Type B pancreatic cell (in vitro differentiated cells): ENCODE measurements at places on chromosomes 7 and 10.

GRCh38 chr10:76961841-76962240 lies 675.8 kb downstream of the KCNMA1 start:
- no peak for DNase-seq

DNA sequence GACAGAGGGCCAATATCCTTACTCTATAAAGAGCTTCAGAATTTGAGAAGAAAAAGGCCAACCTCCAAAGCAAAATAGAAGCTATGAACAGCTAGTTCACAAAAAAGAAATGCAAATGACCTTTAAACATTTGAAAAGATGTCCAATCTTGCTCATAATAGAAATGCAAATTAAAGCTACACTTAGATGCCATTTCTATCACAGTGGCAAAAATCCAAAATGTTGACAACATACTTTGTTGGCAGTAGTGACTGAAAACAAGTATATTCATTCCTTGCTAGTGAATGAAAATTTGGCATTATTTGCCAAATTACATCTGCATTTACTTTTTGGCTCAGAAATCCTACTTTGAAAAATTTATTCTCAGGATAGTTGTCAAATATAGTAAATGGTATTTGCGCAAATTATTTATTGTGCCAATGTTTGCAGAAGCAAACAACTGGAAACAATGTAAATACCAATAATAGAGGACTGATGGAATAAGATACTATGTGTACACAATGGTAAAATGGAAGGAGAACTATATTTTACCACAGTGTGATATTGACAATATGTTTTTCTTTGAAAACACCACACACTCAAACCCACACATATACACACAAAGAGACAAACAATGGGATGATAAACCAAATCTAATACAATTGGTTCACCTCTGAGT lies 9.4 kb downstream of the TMEM106B start:
- no peak for DNase-seq

GRCh38 chr10:127290850-127291249 lies 94.5 kb upstream of the INSYN2A start:
- DNase-seq: no peak

GRCh38 chr7:80008039-80008438 lies 126.6 kb upstream of the GNAI1 start:
- no peak for DNase-seq

DNA sequence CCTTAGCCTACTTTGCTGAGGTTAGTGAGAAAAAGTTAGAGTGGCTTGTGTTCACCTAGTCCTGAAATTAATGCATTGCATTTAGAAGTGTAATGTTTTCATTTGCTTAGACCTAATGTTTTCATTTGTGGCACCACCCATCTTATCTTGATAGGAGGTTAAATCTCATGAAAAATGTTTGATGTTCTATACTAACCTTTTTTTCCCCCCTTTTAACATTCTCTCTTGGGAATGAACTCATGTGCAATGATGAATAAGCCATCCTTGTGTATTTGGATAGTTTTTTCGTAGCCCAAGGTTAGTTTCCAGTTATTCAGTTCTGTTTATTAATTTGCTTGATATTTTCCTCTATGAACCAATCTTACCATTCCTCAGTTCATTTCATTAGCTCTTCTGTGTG lies 2.8 kb downstream of the FHIP2A start:
- DNase-seq: no peak

GRCh38 chr10:117339979-117340378 lies 35.3 kb downstream of the PDZD8 start:
- DNase-seq: no peak
